Natural killer cell treated with Interleukin-12 subunit alpha and Interleukin-12 subunit beta and Interleukin-15 and Interleukin-18, amount 100 ng/mL, for 72 hours (primary cell): ENCODE measurements at places on chromosomes 5 and 9.

GRCh38 chr5:39218482-39219402 lies 621 bp downstream of the FYB1 start:
- no peak for DNase-seq

DNA sequence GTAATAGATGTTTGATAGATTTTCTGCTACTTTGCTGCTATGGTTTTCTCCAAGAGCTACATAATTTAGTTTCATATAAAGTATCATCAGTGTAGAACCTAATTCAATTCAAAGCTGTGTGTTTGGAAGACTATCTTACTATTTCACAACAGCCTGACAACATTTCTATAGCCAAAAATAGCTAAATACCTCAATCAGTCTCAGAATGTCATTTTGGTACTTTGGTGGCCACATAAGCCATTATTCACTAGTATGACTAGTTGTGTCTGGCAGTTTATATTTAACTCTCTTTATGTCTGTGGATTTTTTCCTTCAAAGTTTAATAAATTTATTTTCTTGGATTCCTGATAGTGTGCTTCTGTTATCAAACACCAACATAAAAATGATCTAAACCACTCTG lies 35.1 kb upstream of the CCDC152 start:
- no peak for DNase-seq

DNA sequence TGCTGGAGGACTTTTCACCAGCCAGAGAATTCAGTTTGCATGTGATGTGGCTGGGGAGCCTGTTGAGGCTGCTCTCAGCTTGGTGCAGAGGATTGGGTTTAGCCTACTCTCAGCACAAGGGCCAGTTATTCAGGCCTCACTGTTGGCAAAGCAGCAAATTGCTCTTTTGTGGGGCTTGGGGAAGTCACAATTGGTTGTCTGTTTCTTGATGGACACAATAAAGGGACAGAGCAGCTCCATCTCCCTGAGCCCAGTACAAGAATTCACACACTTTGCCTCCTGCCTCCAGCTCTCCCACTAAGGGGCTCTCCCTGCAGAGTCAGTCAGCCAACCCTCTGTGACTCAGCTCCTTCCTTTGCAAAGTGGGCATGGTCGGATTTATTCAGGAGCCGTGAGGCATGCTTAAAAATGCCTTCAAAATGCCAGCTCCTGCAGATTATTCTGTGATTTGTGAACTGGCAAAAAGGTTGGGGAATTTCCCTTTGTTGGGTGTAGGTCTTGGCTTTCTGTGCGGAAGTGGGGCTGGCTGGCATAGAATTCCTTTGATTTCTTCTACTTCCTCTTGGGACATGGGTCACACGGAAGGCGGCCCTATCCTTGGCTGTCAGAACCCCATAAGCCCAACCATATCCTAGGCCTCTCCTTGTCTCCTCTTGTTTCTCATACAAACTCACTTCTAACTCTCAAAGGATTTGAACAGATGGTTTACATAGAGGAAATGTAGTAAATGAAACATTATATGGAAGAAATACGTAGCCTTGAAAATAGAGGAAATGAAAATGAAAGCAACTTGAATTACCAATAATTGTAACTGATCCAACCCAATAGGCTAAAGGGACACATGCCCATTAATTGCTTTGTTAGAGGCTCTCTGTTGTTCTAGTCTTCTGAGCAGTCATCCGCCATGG lies 118.7 kb upstream of the CD180 start:
- no peak for DNase-seq

DNA sequence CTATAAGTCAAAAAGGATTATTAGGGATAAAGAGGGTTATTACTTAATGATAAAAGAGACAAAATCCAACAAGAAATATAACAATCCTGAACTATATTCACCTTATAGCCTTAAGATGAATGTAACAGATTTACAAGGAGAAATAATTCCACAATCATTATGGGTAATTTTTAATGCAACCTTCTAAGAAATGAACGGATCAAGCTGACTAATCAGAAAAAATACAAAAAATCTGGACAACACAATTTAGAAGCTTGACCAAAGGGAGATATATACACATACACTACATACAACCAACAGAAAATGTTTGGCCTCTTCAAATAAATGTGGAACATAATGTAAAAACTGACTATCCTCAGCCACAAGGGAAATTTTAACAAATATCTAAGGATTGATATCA lies 102.3 kb downstream of the CPLANE1 start:
- no peak for DNase-seq

- no peak for DNase-seq
Observed at GRCh38 chr9:133846483-133847090, 108.4 kb upstream of the SARDH start.

GRCh38 chr9:72980600-72981265 lies 27.9 kb upstream of the ALDH1A1 start:
- no peak for DNase-seq

- no peak for DNase-seq
Observed at GRCh38 chr5:135156715-135157404, 122.8 kb upstream of the PITX1 start.

- DNase-seq: no peak
Observed at GRCh38 chr5:150376799-150377771, 19.6 kb downstream of the TCOF1 start.

DNA sequence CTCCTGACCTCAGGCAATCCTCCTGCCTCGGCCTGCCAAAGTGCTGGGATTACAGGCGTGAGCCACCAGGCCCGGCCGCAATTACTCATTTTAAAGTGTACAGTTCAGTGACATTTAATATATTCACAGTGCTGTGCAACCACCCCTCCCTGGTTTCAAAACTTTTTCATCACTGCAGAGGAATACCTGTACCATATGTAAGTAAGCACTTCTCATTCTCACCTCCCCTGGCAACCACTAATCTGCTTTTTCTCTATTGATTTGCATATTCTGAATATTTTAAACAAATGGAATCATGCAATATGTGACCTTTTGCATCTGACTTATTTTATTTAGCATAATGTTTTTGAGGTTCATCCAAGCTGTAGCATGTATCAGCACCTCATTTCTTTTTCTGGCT lies 21.3 kb upstream of the KIAA1958 start:
- no peak for DNase-seq

DNA sequence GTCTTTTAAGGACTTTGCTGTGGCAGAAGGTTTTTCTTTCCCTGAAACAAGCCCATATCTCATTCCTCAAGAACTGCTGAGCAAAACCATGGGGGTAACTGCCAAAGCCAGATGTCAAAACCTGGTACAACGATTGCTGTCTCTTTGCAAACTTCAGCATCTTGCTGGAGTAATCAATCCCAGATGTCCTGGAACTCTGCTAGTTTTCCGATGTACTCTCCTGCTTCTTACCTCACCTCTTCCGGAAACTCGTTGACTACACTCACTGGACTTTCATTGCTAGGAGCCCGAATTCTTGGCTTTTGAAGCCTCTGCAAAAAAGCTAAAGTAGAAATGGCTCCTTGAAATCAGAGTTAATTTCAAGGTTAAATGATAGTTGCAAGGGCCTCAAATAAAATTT lies 23.3 kb downstream of the RAD1 start:
- DNase-seq: no peak

- no peak for DNase-seq
Observed at GRCh38 chr5:164277720-164278119, 772.3 kb downstream of the MAT2B start.

GRCh38 chr5:36297653-36298052 lies 4.0 kb downstream of the RANBP3L start:
- no peak for DNase-seq

GRCh38 chr9:72665421-72665820 lies 144.0 kb downstream of the TMC1 start:
- DNase-seq: no peak

DNA sequence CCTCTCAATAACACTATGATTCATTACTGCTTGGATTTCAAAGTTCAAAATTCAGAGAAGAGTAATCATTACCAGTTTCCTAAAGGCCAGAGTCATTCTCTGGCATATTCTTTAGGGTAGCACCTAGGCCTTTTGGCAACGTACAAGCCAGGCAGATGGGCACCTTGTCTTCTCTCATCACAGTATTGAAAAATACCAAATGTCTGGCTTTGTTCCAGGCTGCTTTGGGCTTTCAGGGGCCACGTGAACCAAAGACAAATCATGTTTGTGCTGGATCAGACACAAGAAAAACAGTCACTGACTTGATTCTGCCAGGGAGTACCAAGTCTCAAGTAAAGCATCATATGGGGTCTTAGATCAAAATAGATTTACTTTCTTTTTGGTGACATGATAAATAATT lies 15.5 kb downstream of the MEGF9 start:
- no peak for DNase-seq

GRCh38 chr9:136029556-136029955 lies 65.5 kb downstream of the NACC2 start:
- DNase-seq: peak; percentile 50

GRCh38 chr5:108953940-108954339 lies 206.2 kb downstream of the FER start:
- DNase-seq: no peak

DNA sequence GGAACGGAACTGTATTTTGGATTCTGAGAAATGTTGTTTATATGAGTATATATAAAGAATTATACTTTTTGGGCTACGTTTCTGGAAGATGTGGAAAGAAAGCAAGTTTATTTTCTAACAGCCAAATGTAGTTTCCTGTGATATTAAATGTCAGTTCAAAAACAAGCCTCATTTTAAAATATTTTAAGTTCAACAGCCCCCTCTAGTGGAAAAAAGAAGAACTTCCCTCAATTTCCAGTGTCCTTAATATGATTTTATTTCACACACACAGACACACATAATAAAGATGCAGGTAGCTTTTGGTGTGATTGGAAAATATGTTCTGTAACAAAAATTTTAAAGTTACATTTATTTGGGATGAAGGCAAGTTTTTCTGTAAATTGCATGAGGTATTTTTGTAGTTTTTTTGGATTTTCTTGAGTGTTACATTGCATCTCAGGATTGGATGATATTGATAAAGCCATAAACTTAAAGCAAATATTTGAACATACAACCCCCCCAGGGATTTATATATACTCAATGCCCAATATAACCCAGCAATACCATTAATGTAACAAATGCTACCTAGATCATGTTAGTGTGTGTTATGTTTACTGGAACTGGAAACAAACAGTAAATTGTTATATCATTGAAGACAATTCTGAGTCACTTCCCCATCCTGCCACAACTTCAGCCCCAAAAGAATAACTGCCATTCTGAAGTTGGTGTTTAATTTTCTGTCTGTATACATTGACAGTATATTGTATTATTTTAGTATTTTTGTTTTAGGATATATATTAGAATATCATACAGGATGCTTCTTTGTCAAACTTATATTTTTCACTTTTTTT lies 54.0 kb downstream of the CCDC171 start:
- no peak for DNase-seq

DNA sequence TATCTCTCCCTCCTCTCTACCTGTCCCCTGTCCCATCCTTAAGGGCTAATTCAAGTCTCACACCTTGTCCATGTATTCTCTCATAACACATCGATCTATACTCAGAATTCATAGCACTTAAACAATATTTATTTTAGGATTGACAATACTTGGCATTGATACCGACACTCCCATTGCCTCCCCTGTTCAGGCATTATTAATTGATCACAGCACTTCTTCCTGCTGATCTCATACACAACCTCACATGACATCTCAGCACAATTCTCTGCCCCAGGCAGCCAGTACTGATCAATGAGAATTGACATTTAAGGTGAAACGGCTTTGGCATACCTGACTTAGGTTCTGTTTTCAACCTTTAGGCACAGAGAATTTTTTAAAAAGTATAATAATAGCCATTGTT lies 582.4 kb upstream of the BRINP1 start:
- no peak for DNase-seq

GRCh38 chr9:129995409-129996160 lies 47.4 kb downstream of the FNBP1 start:
- no peak for DNase-seq

DNA sequence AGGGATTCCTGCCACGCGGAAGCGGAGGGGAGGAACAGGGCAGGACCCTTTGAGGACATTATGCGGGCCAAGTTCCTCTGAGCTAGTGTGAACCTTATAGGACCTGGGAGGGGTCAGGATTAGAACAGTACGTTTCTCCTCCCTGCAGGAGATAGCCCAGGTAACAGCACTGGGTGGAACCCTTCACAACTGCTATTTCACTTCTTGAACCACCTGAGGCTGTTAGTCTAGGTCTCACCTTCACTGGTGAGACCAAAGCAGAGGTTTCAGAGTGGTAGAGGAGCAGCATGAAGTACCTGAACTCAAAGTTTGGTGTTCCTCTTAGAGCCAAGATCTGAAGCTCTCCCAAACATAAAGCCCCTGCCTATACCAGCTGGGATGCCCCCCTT lies 832 bp downstream of the EIF4EBP3 start:
- DNase-seq: no peak

- no peak for DNase-seq
Observed at GRCh38 chr5:76319673-76320072, 83.4 kb upstream of the IQGAP2 start.

DNA sequence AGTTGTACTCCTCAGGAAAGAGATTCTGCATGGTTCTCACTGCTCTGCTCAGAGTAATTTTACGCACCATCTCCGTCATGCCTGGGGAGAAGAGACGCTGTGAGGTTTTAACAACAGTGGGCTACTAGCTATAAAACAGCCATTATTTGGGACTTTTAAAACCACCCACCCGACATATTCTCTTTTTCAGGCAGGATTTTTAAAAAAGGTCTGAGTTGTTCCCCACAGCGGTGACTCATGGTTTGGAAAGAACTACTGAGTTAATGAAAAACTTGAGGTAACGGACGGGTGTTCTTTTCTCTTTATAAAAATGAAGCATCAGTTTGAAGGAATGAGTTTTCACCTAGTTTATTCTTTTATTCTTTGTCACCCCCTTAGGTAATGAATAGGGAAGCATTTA lies 61.3 kb downstream of the TTLL11 start:
- DNase-seq: no peak

- DNase-seq: no peak
Observed at GRCh38 chr5:16135003-16135402, 44.6 kb downstream of the MARCHF11 start.

- DNase-seq: no peak
Observed at GRCh38 chr5:98308231-98308630, 465.2 kb upstream of the RGMB start.

DNA sequence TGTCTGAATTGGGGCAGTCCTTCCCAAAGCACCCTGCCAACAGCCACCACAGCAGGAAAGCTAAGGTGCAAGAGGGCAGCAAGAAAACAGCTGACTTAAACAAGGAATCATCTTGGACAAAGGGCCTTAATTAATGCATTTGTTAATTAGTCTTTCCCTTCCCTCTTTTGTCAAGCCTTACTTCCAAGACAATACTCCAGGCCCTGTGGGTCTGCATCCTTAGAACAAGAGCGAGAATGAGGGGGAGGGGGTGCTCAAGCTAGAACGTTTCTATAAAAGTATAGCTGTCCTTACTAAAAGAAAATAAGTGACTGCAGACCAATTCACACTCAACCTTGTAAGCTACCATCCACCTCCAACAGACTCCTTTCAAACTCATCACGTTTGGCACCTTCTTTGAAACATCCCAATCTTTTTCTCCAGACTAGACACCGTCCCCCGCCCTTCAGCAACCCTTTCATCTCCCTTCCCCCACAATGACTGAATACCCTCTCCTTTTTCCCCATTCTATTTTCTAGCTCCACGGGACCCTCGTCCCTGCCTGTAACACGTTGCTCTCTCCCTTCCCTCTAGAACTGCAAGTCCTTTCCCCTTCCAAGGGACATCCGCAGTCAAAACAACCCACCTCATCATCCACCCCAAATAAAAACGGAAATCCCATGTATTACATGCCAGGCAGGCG lies 85.7 kb upstream of the RNF38 start:
- no peak for DNase-seq

- DNase-seq: no peak
Observed at GRCh38 chr5:166562246-166562645, 1729.2 kb upstream of the WWC1 start.

- DNase-seq: no peak
Observed at GRCh38 chr9:109408759-109409462, 88.1 kb upstream of the EPB41L4B start.

GRCh38 chr5:150624334-150625163 lies 15.9 kb upstream of the SYNPO start:
- DNase-seq: no peak
